ENCODE measurements at places on chromosomes 2 and 18.

DNA sequence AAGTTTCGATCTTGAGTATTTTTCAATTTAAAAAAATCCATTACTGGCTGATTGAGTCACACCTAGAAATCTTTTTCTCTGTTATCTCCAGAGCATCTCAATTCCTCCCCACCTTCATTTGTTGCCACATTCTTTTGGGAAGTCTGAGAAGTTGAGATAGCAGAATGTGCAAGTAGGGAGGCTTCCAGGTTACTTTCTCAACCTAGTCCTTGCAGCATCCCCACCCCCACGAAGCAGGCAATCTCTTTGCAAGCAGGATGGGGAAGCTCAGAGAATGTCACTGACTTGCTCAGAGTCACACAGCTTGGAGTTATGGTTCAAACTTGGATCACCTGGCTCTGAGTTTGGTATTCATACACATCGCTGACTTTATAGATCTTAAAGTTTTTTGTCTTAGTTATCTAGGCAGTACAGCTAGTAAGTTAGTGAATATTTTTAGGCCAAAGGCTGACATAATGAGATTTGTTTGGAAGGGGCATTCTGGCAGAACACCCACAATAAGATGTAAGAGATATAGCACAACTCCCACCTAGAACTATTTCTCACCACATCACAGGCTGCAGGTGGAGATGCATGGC is 25.9 kb upstream of the LCLAT1 start:
- DNase-seq: no peak

- no peak for DNase-seq
These were observed 789.6 kb upstream of the SLC8A1 start for GRCh38 chr2:41241325-41242000.

DNA sequence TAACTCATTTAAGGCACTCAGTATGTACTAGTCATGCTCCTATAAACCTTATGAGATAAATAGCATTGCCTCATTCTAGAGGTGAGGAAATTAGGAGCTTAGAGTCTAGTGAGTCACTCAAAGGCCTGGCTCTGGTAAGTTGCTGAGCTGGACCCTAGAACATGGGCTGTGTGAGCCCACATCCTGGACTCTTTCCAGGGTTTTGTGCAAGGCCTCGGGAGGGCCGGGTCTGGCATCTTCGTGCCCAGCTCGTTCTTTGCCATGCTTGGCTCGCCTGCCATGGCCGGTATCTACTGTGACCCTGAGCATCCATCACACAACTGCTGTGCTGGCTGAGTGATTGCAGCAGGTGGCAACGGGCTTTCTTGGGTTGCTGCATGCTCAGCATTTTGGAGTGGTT is 168.0 kb downstream of the LPIN1 start:
- no peak for DNase-seq

DNA sequence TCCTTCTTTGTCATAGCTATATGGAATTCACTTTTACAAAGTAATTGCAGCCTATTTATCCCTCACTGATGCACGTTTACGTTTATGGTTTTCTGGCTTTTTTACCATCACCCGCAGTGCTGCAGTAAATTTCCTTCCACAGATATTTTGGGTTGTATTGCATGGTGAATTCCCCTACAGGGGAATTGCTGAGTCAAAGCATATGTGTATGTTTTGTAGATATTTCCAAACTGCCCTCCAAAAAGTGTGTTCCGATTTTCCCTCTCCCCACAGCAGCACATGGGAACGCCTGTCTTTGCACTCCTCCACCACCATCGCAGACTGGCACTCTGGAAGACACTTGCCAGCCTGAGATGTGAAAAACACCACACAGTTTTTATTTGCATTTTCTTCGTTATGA is 80.6 kb upstream of the UXS1 start:
- no peak for DNase-seq

DNA sequence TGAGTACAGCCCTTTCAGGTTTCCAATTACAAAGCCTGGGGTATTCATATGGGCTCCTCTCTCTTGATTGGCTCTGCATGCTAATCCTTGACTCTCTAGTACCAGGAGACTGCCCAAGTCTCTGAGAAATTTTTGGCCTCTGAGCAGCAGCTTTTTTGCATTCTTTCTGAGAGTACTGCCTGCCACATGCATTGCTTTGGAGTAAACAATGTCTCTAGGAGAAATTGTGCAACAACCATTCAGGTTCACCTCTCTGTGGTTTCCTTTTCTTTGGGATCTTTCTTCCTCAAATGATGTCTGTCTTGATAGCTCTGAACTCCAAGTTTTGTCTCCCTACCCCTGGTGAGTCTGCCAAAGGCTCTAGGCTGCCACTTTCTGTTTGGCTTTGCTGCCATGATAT is 115.8 kb upstream of the SETBP1 start:
- DNase-seq: no peak
